ENCODE measurements at places on chromosomes 1 and 21.

- DNase-seq = no peak
Observed at GRCh38 chr1:50517488-50517887, 94.2 kb upstream of the DMRTA2 start.

- DNase-seq = no peak
Observed at GRCh38 chr1:6100861-6101783, 55.4 kb downstream of the KCNAB2 start.

GRCh38 chr1:214228976-214229375 is 52.0 kb upstream of the SMYD2 start:
- no peak for DNase-seq

- DNase-seq = no peak
Observed at GRCh38 chr1:231940116-231940515, 313.5 kb downstream of the DISC1 start.

- no peak for DNase-seq
Observed at GRCh38 chr1:115238336-115239147, 99.5 kb downstream of the NGF start.

DNA sequence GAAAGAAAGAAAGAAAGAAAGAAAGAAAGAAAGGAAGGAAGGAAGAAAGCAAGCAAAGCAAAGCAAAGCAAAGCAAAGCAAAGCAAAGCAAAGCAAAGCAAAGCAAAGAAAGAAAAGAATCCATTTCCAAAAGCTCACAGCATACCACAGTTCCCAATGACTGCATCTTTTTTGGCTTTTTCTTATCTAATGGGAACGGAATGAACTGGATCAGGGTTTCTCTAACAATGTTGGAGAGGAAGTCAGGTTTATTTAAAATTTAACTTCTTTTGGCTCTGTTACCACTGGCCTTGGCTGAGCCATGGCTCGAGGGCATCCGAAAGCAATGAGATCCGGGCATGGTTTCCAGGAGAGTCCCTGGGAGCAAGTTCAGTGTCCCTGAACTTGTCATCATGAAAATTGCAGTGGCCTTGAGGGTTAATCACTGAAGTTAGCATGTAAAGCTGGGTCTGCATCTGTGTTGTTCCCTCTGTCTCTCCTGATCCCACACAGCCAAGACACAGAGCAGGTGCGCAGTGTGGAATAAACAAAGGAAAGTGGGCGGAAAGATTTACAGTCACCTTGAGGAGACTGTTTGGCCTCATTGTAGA is 34.6 kb upstream of the CTPS1 start:
- DNase-seq = no peak

- DNase-seq = no peak
Observed at GRCh38 chr21:29018540-29018939, 609 bp downstream of the RWDD2B start.

DNA sequence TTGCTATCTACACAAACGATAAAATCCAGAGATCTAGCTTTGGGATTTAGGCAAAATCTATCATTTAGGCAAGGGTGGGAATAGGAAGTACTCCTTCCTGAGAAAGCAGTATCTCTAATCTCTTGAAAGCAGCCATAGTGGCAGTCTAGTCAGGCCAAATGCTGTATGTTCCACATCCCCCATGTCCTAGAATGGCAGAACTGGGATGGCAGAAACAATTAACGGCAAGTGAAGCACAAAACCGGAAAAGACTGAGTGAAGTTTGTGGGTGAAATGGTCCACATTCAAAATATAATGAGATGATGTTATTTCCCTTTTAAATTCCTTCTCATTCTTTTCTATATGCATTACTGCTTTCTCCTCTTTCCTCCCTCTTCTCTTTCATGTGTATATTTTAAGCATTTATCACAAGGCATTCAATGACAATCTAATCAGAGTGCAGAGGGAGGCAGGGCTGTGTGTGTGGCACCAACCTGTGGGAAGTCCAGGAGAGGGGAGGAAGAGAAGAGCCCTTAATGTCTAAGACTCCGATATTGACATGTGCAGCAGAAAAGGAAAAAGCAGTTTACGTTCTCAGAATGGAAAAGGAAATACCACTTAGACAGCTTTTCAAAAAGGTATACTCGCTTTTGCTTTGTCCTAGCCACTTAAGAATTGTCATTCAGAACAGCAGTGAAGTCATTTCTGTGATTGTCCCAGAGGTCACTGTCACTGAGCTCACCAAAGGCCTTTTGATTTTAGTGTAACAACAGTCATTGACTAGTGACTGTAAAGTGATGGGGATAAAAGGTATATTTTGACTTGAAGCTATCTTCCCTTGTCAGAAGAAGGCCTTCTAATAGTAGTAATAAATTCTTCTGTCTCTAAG is 42.3 kb upstream of the TADA1 start:
- no peak for DNase-seq

Measured in activated T-helper 1 cell treated with anti-CD3 and anti-CD28 coated beads, Interleukin-12 subunit alpha, Interleukin-12 subunit beta, Interleukin-2, Interleukin-4 antibody, amounts not matched to agents 30 ng/mL and 10 ng/mL and 1 ng/mL, durations not matched to agents 14 hours and 24 hours and 36 hours (primary cell).